GM12878 (cell line): ENCODE measurements at places on chromosomes 3 and 15.

DNA sequence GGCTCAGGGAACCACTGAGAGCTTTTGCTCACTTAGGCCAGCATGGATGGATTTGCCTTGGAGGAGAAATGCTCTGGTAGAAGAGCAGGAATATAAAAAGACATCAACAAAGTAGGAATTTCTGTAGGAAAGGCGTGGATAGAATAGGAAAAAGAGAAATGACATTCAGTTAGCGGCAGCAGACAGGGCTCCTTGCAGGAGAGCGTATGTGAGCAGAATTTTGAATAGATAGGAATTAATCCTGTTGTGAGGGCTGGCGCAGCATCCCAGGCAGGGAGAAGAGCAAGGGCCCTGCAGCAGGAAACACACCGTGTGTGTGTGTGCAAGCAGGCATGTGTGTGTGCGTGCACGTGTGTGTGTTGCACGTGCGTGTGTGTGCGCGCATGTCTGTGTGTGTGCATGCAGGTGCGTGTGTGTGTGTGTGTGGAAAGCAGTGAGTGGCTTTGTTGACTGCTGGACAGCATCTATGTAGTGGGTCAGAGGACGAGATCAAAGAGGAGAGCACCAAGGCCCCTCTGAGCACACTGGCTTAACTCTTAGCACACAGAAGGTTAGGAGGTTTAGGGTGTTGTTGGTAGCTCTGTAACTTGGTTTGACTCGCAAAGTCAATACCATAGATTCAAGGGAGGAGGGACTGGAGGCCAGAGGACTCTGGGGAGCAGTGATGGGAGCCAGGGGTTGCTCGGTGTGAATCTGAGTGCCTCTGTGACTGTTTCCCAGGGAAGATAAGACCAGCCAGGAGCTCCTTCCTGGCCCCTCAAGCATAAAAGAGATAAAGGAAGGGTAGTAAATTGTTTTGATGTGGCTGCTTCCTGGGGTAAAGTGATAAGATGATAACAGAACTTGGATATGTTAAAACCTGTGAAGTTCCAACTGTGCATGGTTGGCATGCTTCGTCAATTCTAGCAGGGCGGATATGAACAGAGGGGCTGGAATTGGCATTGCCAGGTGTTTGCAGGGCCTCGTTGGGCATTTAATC is 639.5 kb downstream of the NR2F2 start:
- no peak for DNase-seq

GRCh38 chr3:6108957-6109356 is 752.0 kb upstream of the GRM7 start:
- no peak for DNase-seq

- no peak for DNase-seq
These were observed 80.1 kb downstream of the SRGAP3 start for GRCh38 chr3:9169326-9169725.

GRCh38 chr3:145681181-145681580 is 479.8 kb downstream of the PLOD2 start:
- no peak for DNase-seq

GRCh38 chr3:60983906-60984305 is 267.3 kb downstream of the FHIT start:
- DNase-seq: no peak

DNA sequence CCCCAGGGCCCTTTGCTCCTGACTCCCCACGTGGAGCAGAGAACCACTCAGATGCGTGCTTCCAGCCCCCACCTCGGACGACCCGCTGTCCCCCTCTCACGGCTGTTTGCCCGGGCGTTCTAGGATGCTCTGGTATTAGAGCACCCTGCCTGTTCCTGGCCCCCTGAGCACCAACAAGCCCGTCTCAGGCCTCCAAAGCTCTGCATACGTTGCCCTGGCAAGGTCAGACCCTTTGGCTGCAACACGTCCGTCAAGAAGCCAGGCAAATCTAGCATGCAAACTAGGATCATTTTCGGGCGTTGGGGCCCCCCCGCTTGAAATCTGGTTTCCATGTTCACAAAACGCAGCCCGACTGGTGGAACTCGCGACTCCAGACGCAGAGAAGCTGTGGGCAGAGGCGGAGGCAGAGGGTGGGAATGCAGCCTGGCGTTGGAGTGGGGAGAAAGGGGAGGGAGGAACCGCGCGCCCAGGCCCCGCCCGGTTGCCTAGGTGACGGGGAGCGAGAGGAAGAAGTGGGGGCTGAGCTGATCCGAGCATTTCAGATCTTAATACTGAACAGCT is 86.2 kb upstream of the PIAS1 start:
- no peak for DNase-seq

DNA sequence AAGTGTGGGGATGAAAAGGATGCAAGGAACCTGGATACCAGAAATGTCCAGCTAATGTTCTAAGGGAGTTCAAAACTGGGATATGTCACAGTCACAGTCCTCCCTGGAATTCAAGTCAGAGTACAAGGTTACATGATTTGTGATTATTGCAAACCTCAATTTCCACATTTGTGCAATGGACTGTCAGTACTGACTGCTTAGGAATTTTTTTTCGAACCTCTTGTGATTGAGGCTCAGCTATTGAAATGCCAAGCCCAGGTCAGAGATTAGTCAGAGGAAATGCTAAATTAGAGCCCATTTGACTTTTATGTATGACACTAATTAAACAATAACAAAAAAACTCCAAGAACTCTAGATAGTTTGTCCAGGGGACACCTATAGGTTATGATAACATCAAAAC is 210.2 kb downstream of the THSD4 start:
- DNase-seq: no peak

DNA sequence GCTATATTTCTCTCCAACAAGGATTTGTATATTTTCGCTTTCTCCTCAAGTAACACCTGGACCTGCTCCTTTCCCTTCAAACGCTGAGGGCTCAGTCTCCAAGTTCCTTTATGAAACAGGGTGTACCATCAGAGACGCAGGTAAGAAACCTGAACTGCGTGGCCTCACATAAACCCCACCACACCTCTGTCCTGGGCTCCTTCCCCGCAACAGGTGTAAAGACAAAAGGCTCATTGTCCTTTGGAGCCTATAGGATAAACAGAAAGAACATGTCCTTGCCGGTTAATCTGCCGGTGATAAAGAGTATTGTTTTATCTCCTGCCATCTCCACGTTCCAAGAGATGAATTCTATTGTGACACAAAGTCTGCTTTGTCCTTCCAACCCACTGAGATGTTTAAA is 111.8 kb upstream of the ADAMTS9 start:
- no peak for DNase-seq

- no peak for DNase-seq
These were observed 512.6 kb upstream of the CBLB start for GRCh38 chr3:106381286-106381938.

DNA sequence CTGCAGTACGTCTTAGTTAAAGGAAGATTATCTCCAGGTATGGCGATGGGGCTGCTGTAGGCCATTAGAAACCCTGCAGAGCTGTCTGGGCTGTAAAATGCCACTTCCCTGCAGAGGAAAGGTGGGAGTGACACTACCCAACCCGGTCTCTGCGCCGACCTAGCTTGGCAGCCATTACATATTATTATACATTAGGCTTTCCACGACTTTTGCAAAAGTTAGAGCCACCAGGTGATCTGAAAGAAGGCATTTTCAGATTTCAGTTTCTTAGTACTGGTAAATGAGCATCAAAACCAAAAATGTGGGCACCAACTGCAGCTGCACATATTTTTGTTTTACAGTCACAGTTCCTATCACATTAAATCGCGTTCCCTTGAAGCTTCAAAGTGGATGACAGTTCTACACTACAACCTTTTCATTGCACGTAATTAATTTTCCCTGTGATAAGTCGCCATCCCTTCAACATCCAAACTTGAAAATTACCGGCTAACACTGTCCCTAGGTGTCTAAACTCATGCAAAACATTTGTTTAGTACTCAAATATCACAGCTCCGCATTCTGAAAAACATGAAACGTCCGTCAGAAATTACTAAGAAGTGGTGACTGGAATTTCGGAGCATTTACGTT is 81.4 kb upstream of the CHD2 start:
- no peak for DNase-seq

DNA sequence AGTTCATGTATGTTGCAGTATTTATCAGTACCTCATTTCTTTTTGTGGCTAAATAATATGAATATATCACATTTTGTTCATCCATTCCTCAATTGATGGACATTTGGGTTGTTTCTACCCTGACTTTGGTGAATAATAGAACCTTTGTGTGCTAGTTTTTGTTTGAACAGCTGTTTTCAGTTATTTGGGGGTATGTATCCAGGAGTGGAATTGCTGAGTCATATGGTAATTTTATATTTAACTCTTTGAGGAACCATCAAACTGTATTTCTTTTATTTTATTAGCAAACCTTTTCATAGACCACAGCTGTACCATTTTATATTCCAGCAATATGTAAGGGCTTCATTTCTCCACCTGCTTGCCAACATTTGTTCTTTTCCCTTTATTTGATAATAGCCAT is 38.4 kb upstream of the RBM5 start:
- DNase-seq: no peak

DNA sequence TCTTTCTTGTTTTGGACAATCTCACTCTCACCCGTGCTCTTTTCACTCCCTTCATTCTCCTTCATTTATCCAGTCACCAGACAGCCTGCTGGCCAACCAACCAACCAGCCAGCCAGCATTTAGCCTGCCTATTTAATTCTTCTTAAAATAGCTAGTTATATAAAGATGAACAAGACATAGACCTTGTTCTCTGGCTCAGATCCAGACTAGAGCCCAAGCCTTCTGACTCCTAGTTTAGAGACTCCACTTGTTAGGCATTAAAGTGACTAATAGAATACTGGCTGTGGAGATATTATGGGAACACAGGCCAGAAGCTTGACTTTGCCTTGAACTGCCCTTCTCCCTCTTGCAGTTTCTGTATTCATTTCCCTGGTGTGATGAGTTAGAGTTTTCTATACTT is 215.3 kb upstream of the THRB start:
- DNase-seq: no peak

GRCh38 chr3:189799366-189799765 is 168.2 kb downstream of the TP63 start:
- DNase-seq: peak; percentile 42

DNA sequence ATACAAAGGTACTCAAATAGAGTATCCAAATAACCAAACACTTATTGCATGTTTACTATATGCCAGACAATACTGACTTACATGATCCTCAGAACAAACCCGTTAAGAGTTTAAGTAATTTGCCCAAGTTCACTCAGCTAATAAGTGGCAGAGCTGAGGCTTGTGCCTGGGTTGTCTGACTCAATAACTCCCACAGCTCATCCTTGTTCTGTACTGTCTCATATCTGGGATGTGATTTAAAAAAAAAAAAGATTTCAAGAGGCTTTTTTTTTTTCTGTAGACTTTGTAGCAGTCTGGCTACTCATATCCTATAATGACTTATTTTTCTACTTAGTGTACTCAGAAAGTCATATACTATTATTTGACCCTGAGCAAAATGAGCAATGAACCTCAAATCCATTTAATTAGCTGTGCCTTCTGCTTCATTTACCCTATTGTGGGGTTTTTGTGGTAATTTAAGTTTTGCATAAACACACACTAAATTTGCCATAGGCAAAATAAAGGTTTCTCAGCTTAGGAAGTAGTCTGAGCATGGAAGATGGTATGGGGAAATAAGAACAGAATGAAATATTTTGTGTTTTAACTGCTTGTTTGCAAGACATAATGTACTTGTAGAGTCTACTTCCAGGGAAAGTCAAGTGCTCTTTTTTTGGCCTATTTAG is 3.1 kb downstream of the NSUN3 start:
- no peak for DNase-seq

GRCh38 chr15:93495799-93496637 is 407.0 kb upstream of the RGMA start:
- no peak for DNase-seq

GRCh38 chr3:111989061-111989678 is 9.6 kb upstream of the TAGLN3 start:
- no peak for DNase-seq
